C1 segment of cervical spinal cord (tissue), 14 donors: ENCODE measurements at places on chromosomes 6 and 20.

DNA sequence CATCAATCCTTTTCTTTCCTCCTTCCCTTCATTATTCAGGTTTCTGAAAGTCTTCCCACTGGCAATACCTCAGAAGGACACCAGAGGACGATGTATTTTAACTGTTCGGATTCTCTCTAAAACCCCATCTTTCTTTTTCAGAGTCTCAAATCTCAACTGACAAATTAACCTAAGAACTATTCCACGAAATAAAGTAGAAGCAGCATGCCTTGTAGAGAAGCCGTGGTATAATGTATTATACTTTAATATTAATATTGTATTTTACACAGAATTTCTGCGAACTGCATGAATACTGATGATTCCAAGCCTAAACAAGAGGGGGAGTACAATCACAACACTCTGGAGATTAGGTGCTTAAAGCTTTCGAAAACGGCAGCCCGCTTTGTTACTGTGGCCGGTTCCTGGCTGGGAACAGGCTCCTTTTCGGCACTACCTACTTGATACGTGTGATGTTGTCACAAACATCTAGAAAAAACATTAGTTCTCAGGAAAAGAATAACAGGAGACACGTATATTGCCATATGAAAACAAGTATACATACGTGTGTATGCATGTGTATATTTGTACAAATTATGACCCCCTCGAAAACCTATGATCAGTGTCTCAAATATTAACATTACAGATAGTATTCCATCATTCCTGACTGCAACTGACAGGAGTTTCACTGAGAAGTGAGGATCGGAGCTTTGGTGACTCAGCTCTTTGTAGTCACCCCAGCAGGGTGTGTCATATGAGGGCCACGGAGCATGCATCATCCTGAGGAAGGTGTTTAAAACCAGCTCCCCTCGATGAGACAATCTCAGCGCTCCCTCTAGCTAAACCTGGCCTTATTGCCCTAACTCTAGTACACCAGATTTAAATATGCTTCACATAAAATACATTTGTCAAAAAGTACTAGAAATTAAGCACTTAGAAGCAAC lies 319.7 kb upstream of the TCF21 start:
- DNase-seq: no peak

GRCh38 chr6:119256978-119257462 lies 92.5 kb downstream of the MAN1A1 start:
- DNase-seq: no peak

- DNase-seq: no peak
Measured at GRCh38 chr6:16418151-16418550, 179.8 kb downstream of the GMPR start.

GRCh38 chr20:21503345-21503744 lies 10.5 kb downstream of the NKX2-2 start:
- DNase-seq: no peak

DNA sequence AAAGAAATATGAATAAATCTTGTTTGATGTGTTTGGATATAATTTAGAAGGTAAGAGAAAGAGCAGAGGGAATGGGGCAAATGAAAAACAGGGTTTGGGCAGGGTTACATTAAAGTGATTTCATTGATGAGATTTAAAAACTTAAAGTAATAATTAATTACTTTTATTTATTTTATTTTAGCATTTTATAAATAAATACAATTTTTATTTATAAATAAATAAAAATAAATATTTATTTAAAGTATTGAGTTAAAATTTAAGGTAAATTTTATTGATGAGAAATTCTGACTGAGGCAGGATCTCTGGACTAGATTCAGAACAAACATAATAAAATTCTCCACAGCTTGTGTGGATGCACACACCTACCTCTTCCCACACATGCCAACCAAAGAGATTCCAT lies 584.1 kb upstream of the BTBD3 start:
- DNase-seq: no peak

DNA sequence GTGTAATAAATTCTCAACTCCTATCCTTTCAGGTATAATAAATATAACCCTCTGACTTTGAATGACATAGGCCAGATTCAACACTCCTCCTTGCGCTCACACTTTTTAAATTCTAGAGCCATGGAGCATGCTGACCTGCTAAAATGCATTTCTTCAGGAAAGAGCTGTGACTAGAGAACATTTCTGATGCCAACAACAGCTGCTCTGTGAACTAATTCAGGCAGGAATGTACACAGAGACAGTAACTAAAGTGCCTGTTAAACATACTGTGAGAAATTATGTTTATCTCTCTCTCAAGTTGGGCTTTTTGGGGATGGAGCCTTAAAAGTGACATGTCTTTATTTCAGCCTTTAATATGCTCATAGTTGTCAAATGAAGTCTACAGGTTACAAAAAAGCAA lies 8.3 kb downstream of the NHSL1 start:
- no peak for DNase-seq

DNA sequence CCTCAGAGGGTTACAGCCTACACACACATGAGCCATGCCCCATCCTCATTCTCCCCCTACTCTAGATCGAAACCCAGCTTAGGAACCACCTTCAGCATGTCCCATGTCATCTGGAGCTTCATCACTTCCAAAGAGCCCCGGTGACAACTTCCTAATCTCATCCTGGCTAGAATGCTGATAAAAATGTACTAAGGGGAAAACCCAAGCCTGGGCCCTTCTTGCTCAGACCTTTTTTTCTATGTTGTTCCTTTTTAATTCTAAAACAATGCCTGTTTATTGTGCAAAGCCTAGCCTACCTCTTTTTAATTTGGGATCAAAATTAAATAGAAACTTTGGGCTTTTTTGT lies 44.1 kb upstream of the NT5E start:
- no peak for DNase-seq

- DNase-seq: no peak
Measured at GRCh38 chr6:75747152-75747992, 1.7 kb upstream of the MYO6 start.

DNA sequence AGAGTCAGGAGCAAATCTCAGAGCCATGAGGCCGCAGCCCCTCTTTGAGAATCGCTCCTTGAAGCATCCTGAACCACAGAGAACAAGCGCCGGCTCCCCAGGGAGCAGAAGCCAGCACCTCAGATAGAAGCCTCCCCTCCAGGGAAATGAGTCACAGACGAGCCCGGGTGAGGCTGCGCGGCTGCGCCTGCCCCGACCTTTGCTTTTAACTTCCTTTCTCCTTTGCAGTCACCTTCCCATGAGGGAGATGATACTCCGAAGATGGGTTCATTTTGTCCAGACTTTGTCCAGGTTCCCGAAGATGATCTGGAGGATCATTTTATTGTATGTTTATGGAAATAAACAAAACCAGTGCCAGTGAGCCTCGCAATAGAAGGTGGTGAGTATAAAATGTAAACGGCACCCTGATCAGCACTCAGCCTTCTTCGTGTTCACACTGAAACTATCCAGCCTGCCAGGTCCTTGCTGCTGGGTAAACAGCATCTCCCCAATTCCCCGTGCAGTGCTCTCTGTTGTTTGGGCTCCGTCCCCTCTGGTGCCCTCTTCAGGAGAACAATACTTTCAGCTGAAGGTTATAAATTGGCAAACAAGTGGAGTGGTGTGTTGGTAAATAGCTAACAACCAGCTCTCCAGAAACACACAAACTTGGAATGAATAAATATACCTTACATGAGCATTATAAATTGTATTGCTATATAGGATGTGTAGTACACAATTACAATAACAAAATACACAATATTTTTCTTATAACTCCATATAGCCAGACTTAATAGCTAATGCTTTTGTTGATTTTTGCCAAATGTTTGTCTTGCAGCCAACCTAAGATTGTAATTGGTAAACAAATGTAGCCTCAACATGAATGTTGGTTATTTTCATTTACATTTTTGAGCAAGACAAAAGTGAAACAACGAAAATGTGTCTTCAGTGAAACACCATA lies 41.4 kb upstream of the TMEM181 start:
- DNase-seq: peak; percentile 81

GRCh38 chr6:27471365-27472115 lies 1.4 kb downstream of the ZNF184 start:
- no peak for DNase-seq

DNA sequence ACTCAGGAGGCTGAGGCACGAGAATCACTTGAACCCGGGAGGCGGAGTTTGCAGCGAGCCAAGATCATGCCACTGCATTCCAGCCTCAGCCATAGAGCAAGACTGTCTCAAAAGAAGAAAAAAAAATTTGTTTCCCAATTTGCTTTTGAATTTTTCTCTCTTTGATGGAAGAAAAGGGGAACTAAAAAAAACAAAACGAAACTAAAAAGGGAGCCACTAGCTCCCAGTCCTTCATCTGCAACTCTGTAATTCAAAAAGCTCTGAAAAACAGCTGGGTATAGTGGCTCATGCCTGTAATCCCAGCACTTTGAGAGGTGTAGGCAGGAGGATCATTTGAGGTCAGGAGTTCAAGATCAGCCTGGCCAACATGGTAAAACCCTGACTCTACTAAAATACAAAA lies 9.5 kb downstream of the OVOL2 start:
- no peak for DNase-seq

GRCh38 chr6:160253714-160254113 lies 4.9 kb downstream of the SLC22A2 start:
- DNase-seq: no peak

- DNase-seq: no peak
Measured at GRCh38 chr6:161374971-161375873, 101.4 kb upstream of the AGPAT4 start.

DNA sequence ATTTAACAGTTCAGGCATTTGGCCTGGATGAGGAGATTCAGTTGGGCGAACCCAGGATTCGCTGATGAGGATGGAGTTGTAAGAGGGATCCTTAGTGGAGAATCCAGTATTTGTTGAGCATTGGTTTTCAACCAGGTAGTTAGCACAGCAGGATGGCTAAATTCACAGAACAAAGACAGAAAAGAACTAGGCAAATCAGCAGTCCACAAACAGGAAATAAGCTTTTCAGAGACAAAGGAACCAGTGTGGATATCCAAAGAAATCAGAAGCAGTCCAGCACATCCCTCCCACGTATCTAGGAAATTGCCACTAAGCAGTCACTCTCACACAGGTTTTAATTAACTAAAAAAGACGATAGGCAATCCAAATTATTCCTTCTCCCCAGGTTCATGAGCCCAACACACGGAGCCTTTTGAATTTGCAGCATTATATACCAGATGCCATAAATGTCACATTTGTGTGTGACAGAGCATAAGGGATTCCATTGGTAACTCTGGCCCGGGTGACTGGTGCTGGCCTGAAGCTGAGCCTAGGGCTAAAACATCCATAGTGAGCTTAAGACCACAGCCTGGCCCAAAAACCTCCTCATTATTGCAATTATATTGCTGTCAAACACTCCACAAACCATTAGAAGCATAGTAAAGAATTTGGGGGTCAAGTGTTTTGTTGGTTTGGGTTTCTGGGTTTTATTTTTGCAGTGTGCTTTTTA lies 131.5 kb downstream of the SOBP start:
- DNase-seq: no peak

DNA sequence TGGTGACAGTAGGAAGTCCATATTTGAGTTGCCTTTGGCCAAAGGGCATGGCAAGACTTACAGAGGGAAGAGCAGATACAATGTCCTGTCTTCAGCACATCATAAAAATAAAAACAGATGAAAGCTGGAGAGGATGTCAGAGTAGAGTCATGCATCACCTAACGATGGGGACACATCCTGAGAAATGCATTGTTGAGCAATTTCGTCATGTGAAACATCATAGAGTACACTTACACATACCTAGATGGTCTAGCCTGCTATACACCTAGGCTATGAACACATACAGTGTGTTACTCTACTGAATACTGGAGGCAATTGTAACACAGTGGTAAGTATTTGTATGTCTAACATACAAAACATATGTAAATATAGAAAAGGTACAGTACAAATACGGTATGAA lies 75.6 kb downstream of the VEGFA start:
- no peak for DNase-seq

- no peak for DNase-seq
Measured at GRCh38 chr6:4008324-4009047, 70.5 kb downstream of the FAM217A start.

- no peak for DNase-seq
Measured at GRCh38 chr20:63484651-63485403, 12.4 kb upstream of the KCNQ2 start.

DNA sequence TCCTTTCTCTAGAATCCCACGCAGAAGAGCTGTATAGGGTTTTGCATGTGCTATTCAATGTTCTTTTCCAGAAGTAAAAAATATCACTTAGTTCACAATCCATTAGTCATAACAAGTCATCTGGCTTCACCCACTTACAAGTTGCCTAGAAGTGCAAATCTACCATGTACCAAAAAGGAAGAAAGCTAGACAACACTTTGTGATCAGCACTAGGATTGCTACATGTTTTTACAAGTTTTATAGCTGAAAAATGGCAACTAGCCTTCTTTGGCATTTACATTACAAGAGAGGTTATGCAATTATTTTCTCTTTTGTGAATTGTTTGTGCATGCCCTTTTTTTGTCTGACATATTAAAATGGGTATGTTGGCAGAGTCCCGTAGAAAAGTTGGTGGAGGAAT lies 85.6 kb upstream of the PTPRK start:
- DNase-seq: no peak

- no peak for DNase-seq
Measured at GRCh38 chr20:32986331-32986966, 17.8 kb downstream of the SUN5 start.

DNA sequence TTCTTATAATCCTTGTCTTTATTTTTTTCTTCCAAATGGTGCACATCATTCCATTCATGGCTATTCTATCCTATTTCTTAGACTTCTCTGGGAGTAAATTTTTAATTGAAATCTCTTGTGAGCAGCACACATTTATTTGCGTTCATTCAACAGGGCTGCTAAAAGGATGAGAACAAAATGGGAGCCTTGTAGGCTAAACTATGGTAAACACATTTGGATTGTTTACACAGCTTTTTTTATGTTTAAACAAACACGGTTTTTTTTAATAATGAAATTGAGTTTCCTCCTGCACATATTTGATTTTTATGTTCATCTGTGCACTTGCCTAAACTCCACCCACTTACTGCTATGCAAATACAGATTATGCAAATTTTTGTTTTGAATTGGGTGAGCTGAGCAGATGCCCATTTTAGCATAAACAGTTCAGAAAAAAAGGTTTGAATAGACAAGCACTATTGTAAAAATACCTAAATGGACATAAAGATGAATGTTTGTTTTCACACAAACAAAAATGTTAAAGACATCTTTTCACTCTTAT lies 92.0 kb downstream of the OLIG3 start:
- DNase-seq: no peak

DNA sequence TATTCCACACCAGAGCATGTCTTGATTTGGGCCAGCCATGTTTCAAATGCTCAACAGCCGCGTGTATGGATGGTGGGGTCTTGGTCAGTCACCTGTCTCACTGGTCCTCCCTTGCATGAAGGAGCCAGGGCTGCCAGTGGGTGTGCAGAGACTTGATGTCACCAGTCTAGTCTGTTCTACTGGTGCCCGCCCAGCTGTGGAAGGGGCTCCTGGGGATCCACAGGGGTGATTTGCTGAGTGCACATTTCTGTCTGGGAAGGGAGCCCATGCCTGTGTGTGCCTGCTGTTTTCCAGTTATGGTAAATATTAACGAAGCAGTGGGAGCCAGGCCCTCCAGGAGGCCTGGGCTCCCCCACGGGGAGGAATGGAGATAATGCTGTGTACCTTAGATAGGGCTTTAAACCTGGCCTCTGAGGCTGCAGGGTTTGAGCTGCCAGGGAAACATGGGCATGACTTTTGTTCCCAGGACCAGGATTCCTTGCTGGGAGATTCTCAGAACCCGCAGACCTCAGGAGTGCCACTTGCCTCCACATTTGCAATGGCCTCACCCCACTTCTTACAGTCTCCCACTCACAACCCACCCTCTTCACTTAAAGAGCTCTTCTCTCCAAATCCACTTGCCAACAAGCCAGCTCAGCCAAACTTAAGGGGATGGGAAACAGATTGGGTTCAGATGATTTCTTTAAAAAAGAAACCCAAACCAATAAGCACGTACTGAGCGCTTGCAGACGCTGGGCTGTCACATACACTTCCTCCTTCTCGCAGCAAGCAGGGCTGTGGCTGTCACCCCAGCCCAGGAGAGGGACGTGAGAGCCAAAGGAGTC lies 54.1 kb downstream of the VEGFA start:
- no peak for DNase-seq
